ENCODE measurements at places on chromosomes 12 and 14.

- peak; percentile 37 for DNase-seq
Observed at GRCh38 chr14:64720131-64720576, 15.9 kb downstream of the PLEKHG3 start.

DNA sequence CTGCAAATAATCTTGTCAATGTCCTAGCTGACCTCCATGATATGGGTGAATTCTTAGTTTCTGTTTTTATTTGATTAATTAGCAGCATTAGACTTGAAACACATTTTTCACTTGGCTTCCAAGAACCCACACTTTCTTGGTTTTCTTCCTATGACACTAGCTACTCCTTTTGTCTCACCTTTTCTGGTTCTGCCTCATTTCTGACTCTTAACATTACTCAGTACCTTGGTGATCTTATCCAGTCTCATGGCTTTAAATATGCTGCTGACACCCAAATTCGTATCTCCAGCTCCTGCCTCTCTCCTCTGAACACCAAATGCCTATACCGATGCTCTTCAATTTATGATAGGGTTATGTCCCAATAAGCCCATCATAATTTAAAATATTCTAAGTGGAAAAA lies 32.0 kb upstream of the SSTR1 start:
- no peak for DNase-seq

GRCh38 chr14:91872517-91873470 lies 5.5 kb upstream of the TC2N start:
- DNase-seq = no peak

DNA sequence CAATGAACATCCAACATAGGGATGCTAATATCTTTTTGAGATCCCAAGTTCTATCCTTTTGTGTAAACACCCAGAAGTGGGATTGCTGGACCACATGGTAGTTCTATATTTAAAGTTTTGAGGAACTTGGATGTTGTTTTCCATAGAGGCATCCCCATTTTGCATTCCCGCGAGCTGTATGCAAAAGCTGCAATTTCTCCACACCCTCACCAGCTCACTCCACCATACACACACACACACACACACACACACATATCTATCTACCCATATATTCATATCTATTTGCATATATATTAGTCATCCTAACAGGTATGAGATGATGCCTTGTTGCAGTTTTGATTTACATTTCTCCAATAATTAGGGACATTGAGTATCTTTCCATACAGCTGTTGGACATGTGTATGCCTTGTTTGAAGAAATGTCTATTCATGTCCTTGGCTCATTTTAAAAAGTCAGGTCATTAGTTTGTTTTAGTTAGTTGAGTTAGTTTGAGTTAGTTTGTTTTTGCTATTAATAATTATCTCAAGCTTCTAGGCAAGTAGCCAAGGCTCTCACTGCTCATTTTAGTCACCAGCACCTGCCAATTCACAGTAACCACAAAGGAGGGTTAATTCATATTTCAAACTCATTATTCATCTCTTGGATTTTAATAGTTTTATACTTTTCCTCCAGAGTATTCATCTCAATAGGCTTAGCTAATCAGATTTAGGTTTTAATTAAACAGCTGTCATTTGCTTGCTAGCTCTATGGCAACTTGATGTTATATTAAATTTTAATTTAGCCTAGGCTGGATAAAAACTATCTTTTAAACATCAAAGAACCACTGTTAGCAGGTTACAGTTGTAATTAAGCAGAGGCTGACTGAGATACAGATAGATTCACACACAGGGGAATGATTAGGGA lies 1435.9 kb upstream of the TMEM132C start:
- no peak for DNase-seq

GRCh38 chr12:53251477-53252348 lies 16.4 kb upstream of the ESPL1 start:
- no peak for DNase-seq

DNA sequence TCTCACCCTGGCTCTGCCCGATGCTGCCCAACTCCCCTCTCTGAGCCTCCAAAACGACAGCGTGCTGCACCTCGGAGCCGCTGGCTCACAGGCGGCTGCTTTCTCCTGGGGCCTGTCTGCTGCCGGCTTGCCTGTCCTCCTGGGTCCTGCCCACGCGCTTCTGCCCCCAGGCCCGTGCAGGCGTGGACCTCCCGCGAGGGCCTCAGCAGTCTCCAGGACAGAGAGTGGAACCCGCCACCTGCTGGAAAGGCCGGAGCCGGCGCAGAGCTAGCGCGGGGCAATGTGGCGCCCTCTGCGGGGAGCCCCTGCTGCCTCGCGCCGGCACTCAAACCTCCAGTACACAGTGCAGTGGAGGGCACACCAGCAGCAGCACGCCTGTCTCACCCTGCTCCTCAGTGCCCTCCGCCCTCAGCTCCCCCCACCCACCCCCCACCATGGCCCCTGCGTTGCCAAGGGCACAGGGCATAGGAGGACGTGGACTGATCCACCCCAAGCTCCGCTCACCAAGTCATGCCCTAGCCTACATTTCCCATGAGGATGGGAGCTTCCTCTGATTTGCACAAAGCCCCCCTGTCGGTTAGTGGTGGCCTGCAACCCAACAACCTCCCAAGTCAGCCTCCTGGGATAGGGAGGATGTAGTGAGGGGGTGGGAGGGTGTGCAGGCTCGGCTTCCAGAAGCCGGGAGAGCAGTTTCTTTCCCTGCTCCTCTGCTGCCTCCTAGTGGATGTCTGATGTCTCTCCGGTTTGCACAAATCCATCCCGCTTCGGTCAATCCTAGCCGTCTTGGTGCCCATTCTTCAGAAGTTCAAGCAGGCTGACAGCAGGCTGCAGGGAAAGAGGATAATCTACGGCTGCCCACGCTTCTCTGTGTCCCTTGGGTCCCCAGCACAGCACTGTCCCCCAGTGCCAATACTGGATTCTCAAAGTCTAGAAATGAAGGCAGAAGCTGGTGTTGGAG lies 25.2 kb downstream of the KRT8 start:
- no peak for DNase-seq

DNA sequence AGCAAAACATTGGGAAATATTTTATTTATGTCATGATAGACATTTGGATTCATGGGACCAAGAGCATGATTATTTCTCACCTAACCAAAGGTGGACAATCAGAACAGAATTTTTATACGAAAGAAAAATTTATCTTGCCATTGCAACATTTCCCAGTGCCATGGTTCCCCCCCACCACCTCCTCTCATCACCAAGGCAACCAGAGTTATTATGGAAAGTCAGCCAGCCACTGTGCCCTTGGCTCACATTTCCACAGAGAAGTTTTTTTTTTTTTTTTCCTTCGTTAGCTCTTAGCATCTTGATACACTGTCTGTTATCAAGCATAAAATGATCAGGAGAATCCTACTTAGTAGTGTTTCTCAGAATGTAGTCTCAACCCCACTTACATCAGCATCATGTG lies 176.4 kb upstream of the TMTC1 start:
- no peak for DNase-seq

DNA sequence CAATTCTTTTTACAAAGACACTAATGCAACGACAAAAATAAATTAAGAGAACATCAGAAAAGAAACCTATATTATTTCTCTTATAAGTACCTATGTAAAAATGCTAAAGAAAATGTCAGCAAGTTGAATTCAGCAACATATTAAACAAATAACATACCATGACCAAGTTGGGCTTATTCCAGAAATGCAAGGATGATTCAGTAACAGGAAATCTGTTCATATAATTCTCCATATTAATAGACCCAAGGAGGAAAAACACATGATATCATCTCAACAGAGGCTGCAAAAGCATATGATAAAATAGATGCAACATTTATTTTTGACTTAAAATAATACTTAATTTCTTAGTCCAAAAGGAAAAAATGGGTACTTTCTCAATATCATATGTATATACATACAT lies 25.1 kb upstream of the GPHB5 start:
- DNase-seq = no peak

DNA sequence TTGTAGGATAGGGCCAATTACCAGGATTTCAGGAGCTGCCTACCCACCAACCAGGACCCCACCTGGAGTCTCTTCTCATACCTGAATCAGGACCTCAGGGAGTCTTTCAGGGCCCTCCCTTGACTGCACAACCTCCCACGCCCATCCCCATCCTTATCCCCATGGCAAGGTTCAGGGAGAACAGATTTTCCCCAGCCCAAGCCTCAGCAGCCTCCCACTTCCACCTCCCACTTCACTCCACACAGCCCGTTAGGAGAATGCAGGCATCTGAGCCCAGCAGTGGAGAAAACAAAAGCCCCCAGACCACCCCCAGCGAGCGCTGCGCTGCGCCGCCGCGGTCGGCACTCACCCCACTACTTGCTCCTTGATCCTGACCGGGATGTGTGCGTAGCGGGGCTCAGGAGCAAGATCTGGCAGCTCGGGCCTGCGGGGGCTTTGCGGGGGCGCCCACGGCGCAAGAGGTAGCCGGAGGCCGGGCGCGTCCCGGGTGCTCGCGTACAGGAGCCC lies 1.4 kb downstream of the B4GALNT1 start:
- DNase-seq = no peak

DNA sequence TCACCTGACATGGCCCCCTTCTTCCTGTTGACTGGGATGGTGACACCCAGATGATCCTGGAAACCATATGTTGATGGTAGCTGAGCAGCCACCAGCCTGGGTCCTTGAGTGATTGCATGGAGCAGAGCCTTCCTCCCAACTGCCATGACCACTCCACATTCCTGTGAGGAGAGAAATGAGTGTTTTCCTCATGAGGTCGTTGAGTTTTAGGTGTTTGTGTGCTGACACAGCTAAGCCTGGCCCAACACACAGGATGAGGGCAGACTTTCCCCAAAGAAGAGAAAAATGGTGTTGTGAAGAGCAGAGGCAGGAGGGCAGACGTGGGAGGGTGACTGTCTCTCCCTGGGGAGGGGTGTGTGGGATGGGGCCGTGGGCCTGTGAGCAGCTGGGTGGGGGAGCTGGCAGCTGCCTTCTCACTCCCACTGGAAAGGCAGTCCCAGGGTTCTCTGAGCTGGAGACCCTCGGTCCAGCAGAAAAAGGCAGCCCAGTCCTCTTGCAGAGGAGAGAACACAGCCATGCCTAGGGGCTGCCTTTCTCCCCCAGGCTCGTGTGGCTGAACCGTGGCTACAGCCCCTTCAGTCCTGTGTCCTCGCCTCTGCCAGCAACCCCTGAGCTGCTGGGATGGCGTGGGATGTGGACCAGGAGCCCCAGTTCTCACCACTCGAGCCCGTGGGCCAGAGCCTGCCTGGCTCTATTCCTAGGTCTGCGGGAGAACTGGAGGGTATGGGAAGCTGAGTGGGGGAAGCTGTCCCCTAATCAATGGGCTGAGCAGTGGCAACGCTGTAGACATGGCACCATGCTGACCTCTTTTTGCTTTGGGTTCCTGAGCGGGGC lies 257.0 kb downstream of the ADGRD1 start:
- no peak for DNase-seq

- DNase-seq = no peak
Observed at GRCh38 chr12:96194576-96194889, 358 bp downstream of the ELK3 start.

DNA sequence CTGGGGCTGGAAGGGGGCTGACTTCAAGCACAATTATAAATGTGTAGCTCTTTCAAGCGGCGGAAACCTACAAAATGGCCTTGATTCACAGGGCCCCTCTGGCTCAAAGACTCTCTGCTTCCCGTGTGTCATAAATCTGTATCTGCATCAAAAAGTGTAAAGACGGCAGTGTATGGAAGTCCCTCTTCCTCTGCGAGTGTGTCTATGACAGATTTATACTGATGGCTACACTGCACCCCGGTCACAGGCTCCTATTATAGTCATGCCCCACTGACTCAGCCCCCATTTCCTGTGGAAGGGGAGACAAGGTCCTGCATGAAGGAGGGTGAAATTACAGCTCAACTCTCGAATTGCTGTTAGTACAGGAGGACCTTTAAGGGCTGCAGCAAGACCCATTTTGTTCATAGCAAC lies 68.6 kb downstream of the HMGA2 start:
- peak; percentile 61 for DNase-seq

GRCh38 chr14:36508418-36509068 lies 11.5 kb downstream of the NKX2-1 start:
- no peak for DNase-seq

DNA sequence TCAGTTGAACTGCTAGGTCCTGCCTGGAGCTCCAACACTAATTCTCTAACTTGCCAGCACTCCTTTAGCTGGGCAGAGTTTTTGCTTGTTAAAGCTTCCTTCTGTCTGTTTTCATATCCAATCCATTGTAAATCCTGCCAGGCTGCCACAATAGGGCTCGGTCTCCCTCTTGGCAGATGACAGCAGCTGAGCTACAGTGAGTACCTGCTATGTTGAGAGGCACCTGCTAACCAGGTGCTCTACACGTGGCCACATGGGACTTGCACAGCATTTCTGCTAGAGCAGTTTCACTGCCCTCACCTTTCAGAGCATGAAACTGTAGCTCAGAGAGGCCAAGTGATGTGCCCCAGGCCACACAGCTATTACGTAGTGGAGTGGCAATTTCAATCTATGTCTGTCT lies 106.6 kb upstream of the NOS1 start:
- DNase-seq = no peak

DNA sequence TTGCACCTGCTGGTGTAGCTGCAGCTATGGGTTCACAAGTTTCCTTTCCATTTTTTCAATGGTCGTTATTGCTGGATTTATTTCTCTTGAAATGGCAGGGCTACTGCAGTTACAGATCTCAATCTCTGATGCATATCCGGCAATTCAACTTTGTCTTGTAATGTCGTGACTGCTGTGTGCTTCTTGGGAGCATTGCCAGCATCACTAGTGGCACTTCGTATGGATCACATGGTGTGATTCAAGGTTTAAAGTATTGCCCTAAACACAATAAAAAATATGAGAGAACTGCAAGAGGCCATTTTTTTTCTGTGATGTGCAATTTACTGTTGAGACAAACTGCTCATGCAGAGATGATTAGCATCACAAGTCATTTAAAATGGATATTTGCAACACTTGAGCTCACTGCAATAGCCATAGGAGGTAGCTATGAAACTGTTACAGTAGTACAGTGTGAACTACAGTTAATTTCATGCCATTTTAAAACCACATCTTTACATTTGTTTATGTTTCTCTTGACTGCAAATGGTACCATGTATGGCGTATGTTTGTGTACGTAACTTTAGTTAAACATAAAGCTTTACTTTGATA lies 217.4 kb upstream of the PDE3A start:
- no peak for DNase-seq

- DNase-seq = no peak
Observed at GRCh38 chr14:32458720-32459119, 129.6 kb downstream of the AKAP6 start.

DNA sequence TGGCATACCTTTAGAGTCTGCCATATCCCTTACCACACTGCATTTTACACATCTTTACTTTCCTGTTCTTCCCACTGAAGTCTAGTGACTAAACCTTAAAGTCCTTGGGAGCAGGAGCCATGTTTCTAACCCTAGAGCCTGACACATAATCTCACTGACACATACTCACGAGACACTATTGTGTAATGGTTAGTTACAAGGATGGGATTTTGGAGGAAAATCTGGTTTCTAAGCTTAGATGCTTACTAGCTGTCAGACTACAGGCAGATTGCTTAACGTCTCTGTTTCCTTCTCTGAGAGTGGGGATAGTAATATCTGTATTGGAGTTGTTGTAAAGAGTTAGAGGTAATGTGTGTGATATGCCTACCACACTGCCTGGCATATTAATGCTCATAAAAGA lies 6.2 kb upstream of the DYRK4 start:
- DNase-seq = no peak
